ENCODE measurements at places on chromosomes 3 and 15.

DNA sequence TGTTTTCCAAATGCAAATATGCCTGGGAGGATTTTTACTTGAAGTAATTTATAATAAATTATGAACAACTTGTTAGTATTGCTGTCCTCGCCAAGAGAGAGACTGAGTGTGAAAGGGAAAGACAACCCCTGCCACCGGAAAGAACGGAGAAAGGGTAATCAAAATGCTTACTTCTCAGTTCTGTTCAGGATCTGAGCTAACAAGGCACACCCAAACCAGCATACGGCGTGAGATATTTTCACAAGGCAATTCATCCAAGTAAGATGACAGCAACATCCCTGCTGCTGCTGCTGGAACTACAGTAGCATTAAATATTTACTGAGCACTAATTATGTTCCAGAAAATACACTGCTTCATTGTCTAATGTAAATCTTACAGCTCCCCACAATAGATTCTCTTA is 96.1 kb downstream of the KBTBD8 start:
- DNase-seq, result peak; percentile 17

GRCh38 chr3:165749241-165749640 is 88.0 kb downstream of the BCHE start:
- no peak for DNase-seq

DNA sequence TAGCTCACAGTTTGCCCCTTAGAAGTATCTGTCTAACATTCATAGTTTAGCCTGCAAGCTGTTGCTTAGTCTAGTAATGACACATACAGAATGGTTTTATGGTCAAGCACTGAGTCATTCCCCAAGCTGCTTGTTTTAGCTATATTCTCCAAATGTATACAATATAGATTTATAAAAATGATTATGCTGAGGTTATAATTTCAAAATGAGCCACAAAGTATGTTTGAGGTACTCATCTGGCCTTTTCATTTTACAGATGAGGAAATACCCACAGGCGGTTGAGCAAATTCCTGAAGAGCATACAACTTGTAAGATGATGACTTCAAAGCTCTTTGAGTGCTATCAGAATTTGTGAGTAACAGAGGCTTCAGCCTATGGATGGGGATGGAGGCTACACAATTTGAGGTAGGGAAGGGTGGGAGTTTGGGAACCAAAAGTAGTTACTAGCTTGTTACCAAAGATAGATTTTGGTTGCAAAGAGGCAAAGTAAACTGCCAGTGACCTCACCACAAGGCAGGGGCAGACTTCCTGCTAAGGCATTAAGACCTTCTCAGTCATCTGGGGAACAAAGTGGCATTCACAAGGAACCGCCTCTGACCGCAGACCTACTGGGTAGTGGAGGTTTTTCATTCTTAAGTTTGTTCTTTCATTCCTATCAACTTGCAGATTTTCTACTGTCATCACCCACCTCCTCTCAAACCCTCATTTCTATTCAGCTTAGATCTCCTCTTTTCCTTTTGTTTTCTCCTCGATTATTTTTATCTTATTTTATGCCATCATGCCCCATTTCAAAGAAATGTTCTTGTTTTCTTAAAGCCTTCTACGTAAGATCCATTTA is 257.2 kb upstream of the NECTIN3 start:
- peak; percentile 95 for DNase-seq

DNA sequence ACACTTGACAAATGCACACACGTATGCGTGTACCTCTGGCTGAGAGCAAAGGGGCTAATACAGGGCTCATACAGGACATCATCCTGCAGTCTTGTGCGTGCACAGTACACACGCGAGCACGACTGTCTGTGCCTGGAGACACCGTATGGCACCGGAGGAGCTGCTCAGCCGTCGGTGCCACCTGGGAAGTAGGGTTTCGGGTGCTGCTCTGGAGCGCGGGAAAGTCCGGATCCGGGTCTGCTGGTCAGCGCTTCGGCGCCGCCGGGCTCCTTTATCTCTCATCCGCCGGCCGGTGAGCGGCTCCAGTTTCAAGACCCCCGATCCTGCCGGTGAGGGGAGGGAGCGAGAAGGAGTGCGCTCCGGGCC is 9.3 kb downstream of the FOXL2 start:
- no peak for DNase-seq

DNA sequence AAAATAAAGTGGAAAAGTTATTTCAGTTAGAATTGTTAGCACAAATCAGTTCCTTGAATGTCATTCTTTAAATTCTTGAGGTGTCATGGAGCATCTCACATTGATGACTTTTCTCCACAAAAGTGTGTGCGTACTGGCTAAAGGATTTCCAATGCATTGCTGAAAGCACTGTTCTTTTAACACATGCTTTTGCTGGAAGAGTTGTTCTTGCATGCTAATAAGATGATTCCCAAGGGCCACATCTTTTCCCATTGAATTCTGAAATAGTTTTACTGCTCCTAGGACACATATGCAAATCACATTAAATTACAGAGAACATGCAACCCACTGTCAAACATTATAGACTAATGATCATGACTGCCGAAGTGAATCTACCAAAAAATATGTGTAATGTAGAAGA is 516.3 kb upstream of the CADM2 start:
- no peak for DNase-seq

All from fibroblast of skin of right quadriceps (primary cell).